ENCODE measurements at places on chromosomes 7 and 10.

DNA sequence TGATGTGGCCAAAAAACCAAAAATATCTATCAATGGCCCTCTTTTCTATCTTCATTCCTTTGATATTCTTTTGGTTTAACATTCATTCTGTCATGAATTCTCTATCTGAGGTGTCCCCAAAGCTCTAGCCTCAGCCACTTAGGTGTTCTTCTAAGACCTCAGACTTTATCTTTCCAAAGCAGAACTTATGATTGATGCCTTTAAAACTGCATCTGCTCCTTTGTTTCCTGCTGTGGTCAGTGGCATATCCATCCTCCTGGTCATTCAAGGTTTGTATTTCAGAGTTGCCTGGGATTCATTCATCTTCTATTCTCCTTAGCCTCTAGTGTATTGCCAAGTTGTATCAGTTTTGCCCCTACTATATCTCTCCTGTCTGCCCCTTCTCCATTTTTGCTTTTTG lies 30.6 kb downstream of the FHIP2A start:
- DNase-seq = no peak

- no peak for DNase-seq
These were observed 100.8 kb downstream of the SFMBT2 start for GRCh38 chr10:7310076-7310475.

DNA sequence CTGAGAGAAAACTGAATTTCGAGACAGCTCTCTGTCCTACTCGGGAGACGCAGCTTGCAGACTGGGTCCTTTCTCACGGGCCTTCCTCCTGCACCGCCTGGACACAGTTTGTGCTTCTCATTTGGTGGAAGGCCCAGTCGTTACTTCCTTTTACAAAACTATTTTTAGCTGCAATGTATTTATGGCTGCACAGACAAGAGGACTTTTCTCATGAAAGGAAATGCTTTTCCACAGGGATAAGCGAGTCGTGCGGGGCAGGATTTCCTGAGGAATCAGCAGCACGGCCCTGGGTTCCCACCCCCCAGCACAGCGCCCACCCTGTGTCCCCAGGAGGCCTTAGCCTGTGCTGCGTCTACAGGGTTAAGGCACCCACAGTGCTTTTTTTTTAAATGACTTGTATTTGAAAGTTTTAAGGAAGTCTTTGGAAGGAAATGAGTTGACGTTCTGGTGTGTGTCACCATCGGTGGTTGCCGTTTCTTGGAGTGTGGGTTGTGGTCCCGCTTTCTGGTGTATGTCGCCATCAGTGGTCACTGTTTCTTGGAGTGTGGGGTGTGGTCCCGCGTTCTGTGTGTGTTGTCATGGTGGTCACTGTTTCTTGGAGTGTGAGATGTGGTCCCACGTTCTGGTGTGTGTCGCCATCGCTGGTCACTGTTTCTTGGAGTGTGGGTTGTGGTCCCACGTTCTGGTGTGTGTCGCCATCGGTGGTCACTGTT lies 50.9 kb downstream of the INPP5A start:
- no peak for DNase-seq

GRCh38 chr10:46255801-46256747 lies 30.7 kb upstream of the ANTXRL start:
- DNase-seq = no peak

GRCh38 chr7:46150202-46150601 lies 229.1 kb upstream of the IGFBP3 start:
- DNase-seq = no peak
